ENCODE measurements at places on chromosomes 2 and 18.

DNA sequence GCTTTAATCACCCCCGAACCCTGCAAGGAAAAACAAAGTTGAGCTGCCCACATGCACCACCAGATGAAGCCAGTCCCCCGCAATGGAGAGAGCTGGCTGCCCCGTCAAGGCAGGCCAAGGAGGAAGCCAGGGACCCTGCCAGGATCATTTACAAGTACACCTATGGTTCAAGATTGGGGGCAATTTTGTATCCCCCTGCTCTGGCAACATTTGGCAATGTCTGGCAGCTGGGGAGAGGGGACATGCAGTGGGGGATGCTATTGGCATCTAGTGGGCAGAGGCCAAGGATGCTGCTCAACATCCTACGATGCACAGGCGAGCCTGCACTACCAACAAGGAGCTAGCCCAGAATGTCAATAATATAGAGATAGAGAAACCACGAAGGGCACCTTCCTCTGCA, 1.9 kb downstream of the ACTR1B start:
- no peak for DNase-seq

DNA sequence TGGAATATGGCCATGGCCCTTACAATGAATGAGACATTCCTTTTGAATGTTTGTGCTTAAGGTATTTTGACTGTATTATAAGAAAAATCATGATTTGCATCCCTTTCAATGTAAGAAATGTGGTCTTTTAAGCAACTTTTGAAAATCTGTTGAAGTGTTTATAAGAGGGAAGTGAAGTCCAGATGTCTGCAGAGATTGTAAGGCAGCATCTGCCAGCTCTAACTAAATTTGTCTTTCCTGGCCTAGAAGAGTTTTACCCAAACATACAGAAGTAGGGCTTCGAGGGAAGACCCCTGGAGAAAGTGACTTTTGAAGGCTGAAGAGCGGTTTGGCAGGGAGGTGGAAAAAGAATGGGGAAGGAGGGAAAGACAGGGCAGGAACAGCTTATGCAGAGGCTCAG, 12.2 kb downstream of the EML6 start:
- DNase-seq = no peak

DNA sequence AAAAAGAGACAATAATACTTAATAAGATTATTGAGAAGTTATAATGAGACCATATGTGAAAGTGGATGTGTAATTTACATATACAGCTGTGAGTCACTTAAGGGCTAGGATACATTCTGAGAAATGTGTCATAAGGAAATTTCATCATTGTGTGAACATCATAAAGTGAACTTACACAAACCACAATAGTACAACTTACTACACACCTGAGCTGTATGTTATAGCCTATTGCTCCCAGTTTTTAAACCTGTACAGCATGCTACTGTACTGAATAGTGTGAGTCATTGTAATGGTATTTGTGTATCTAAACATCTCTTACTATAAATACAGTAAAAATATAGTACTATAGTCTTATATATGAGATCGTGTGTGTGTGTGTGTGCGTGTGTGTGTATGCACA, 1420.3 kb upstream of the PIK3C3 start:
- no peak for DNase-seq

GRCh38 chr2:64354857-64355680, 98.9 kb upstream of the LGALSL start:
- DNase-seq = no peak

All from upper lobe of right lung (tissue), 1 donor.